ENCODE measurements at places on chromosomes 11 and 22.

GRCh38 chr22:43891360-43892182, at the start of gene PNPLA5:
PNPLA5 (minus strand) TSS chr22:43892013; CDS start chr22:43891880, 133 bp downstream.
- DNase-seq, result peak; percentile 55

DNA sequence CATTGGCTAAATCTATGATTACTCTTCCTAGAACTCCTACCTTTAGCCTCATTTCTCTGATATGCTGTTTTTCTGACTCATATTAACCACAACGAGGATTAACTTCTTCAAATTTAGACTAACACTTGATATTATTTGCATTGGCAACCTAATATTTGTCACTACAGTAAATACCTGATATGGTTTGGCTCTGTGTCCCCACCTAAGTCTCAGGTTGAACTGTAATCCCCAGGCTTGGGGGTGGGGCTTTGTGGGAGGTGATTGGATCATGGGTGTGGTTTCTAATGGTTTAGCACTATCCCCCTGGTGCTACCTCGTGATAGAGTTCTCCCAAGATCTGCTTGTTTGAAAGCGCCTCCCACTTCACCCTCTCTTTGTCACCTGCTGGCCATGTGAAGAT, 17.1 kb upstream of the MED17 start:
- DNase-seq, result no peak

DNA sequence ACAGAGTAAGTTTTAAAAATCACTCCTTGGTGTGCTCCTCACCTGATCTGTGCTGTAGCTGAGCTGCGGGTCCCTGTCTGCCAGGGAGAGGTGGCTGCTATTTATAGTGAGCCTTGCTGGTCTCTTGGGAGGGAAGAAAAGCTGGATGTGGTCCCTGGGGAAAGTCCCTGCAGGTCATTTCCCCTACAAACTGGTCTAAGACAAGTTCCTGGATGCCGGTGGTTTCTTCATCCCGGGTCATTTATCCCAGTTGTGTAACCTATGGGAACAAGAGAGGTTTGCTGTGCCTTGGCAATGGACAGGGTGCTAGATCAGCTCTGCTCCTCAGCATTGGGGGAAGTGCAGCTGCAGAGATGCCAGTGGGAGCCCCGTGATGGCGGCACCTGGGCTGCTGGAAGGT, at the start of gene SAA2:
Gene SAA2 (minus strand): TSS at position 108 of the 400 bp plus-strand sequence. CDS start 657 bp downstream, outside the sequence.
- DNase-seq, result no peak

DNA sequence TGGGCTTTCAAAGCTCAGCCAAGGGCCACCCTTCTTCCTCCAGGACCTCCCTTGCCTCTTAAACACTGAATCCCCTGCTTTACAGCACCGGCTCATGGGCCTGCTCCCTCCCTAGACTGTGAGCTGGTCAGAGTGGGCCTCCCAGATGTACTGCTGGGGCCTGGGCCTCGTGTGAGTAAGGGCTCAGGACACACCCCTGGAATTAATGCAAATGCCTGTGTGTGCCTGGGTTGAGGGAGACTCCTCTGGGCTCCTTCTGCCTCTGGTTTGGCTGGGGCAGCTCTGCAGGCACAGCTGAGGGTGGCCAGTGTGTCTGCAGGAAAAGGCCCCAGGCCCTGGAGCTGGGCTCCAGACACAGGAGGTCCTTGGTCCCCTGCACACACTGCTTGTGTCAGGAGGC, 24.2 kb downstream of the ALX4 start:
- DNase-seq, result no peak

- DNase-seq, result peak; percentile 50
Observed at GRCh38 chr22:45163099-45163450, 650 bp upstream of the NUP50 start.

- no peak for DNase-seq
Observed at GRCh38 chr22:19195796-19196731, 17.5 kb upstream of the SLC25A1 start.

DNA sequence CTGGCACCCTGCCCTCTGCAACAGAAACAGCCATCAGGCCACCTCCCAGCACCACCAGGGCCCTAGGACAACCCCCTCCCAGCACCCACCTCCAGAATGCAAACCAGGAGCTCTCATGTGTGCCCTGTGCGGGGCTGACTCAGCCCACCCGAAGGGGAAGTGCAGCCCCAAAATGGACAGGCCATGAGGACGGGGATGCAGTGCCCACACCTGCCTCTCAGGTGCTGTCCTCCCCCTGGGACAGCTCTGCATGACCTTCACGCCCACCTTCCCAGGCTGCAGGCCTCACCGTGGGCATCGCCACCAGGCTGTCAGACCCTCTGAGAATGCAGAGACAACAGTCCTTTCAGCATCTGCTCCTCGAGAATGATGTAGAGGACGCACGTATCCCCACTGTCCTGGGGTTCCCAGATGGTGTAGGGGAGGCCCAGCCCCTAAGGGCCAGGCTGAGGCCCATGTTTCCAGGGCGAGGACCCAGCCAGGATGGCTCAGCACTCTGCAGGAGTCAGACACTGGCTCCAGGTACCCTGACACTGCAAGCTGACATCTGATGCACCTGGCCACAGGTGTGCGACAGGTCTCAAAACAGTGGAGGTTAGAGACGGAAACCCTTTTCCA, 13.5 kb downstream of the MOB2 start:
- DNase-seq, result no peak

DNA sequence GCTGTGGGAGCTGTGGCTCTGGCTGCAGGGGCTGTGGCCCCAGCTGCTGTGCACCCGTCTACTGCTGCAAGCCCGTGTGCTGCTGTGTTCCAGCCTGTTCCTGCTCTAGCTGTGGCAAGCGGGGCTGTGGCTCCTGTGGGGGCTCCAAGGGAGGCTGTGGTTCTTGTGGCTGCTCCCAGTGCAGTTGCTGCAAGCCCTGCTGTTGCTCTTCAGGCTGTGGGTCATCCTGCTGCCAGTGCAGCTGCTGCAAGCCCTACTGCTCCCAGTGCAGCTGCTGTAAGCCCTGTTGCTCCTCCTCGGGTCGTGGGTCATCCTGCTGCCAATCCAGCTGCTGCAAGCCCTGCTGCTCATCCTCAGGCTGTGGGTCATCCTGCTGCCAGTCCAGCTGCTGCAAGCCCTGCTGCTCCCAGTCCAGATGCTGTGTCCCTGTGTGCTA, 514 bp downstream of the KRTAP5-9 start:
- no peak for DNase-seq

GRCh38 chr22:33247758-33248157, 189.6 kb upstream of the SYN3 start:
- no peak for DNase-seq

GRCh38 chr22:40721266-40721665, 42.0 kb downstream of the MCHR1 start:
- peak; percentile 17 for DNase-seq

DNA sequence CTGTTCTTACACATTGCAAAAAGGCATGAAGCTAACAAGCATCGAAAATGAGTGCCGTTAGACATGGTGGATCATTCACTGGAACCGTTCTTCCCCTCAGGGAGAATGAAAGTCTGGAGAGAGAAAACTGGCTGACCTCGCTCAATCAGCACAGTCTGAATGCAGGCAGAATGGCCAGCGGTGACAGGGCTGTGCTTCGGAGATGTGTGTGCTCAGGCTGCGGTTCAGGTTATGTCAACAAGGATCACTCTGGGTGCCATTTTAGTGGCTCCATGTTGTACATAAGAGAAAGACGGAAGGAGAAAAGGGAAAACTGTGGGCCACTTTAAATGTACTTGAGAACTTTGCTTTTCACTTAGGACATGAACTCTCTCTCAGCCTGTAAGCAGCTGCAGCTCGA, 749.8 kb upstream of the ARHGAP42 start:
- DNase-seq, result no peak

GRCh38 chr11:21988477-21988876, 204.4 kb upstream of the ANO5 start:
- no peak for DNase-seq

- no peak for DNase-seq
Observed at GRCh38 chr11:88329563-88330250, 7.8 kb downstream of the CTSC start.

- no peak for DNase-seq
Observed at GRCh38 chr11:111718436-111718835, 47.8 kb downstream of the PPP2R1B start.

DNA sequence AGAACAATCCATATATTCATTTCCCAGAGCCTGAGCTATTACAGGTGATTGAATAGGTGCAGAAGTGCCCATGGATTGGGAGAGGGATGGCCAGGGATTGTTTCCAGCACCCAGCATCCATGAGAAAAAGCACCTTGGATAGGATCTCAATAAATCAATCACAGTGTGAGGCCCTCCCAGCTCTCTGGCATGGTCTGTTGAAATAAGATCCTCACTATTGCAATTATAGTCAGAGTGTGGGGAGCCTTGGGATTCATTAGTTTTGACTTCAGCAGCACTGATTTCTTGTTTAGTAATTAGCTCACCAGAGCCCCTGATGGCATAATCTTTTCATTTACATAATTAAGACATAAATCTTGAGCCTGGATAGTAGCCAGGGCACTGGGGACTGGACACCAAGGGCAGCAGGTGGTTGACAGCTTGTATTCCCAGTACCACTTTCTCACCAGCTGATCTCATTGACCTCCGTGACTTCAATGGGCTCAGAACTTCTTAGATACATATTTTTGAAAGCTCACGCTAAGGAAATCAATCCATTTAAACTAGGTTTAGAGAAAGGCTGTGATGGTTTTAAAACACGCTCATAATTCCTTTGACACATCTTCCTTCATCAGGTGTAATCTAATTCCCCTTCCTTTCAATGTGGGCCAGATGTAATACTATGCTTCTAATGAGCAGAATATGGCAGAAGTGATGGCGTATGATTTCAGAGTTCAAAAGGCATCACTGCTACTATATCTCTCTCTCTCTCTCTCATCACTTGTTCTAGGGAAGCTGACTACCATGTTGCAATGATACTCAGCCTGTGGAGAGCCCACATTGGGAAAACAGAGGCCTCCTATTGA, 22.1 kb upstream of the DRD2 start:
- DNase-seq, result no peak

DNA sequence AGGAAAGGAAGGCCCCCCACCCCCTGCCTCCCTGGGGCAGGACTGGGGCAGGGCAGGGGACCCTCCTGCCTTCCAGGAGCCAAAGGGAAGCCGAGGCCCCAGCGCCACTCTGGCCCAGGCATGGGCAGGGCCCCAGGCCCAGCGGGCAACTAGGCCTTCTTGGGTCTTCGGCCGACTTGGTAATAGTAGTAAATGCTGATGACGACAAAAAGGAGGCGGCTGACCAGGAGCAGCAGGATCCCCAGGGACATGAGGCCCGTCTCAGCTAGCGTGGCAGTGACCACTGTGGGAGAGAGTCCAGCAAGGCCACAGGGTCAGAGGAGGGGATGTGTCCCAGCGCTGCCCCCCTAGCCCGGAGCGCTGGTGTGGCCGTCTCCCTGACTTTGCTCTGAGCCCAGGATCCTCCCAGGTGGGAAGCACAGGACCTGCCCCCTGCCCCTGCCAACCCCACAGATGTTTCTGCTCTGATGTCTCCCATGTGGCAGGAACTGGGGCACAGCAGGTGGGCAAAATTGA, 15.9 kb downstream of the TP53I11 start:
- DNase-seq, result no peak

Data from suppressor macrophage treated with lipopolysaccharide for 1 hour (primary cell).